HepG2 (cell line): ENCODE measurements at places on chromosomes 13 and 19.

DNA sequence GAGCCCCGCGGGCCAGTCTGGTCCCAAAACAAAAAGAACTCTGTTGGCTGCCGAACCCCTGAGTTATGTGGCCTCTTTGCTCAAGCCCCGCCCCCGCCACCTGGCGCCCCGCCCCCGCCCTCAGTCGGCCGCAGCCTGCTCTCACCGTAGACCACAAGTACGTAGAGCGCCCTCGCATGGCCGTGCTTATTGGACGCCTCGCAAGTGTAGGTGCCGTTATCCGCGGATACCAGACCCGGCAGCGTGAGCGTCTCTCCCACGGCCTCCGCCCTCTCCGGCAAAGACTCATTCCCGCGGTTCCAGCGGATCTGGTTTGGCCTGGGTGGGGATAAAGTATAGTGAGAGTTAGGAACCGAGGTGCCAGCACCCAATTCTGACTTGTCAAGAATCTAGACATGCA is 5.5 kb upstream of the ZNF428 start:
- DNase-seq = no peak

- DNase-seq = no peak
Measured at GRCh38 chr13:43153436-43154090, 130.2 kb downstream of the DNAJC15 start.

DNA sequence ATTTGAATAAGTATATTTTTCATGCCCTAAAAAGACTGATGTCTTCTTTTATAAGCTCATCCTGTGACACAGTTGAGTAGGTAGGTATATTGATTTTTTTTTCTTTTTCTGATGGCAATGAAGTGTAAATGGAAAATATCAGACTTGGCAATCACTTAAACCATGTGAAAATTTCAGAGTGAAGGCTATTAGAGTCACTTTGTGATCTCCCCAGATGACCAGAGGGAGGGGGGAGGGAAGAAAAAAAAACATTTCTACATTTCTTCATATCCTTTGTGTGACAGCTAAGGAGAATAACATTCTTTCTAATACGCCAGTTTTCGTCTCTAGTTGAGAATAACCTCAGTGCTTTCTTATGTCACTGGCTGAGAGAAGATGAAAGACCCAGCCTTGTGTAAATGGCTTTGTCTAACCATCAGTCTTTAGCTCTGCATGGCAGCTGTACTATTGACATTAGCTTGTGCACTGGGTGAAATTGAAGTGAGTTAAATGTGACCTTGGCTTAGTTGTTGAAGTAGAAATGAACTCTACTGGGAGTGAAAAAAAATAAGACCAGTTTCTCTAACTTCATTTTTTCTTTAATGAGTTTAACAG is 332.1 kb upstream of the DACH1 start:
- peak; percentile 3 for DNase-seq

DNA sequence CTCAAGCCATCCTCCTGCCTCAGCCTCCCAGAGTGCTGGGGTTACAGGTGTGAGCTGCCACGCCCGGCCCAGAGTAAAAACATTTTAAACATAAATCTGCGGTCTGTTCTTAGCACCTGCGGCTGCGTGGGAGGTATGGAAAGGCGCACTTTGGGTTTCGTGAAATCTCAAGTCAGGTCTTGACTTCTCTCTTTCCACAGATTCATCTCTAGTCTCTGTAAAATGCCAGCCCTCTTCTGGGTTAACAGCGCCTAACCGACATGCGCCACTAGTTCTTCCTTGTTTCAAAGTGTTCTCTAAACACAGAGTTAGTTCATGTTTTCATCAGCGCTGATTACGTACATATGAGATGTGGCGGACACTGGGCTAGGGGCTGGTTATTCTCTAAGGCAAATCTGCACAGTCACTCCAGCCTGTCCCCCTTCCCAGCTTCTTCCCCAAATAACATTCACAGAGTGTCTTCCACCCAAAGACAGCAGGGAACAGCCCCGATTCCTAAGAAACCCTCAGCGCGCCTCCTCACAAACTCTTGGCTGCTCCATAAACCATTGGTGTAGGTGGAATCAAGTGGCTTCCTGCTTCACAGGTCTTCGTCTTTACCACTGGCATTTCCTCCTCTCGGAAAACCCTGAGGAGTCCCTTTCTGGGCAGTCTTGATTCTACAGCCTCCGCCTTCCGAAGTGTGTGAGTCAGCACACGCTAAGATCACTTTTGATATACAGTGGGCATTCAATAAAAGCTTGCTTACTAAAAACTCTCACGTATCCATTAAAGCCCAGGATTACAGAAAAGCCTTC is 1.4 kb downstream of the PARP4 start:
- peak; percentile 26 for DNase-seq

GRCh38 chr13:29846475-29847256 is 3.8 kb downstream of the UBL3 start:
- no peak for DNase-seq

DNA sequence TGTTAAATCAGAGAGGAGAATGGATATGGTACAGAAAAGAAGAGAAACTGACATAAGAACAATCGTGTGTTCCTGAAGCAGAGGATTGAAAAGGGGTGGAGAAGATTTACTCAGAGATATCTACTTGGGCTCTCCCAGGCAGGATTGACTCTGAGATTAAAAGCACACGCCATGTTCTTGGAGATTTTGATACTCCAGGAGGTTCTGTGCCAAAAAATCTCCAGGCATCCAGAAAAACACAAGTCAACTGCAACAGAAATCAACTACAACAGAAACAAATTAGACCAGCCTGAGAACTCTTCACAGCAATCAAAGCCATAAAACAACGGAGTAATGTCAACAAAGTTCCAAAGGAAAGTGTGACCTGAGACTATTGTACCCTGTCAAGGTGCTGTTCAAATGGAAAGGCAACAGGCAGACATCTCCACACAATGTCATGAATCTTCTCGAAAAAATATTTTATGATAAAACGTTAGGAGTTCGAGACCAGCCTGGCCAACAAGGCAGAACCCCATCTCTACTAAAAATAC is 104.2 kb downstream of the UBL3 start:
- no peak for DNase-seq

GRCh38 chr19:402786-403185 is 6.2 kb downstream of the C2CD4C start:
- no peak for DNase-seq

- DNase-seq = no peak
Measured at GRCh38 chr19:44809577-44810233, 802 bp downstream of the BCAM start.
